Activated CD4-positive, alpha-beta T cell treated with anti-CD3 and anti-CD28 coated beads, Interleukin-2, amount 10 ng/mL, durations not matched to agents 24 days and 14 days (primary cell): ENCODE measurements at places on chromosomes 11 and 22. TPM values are rescaled to one million over a fixed set of nuclear protein-coding genes. Genes with fewer than 3 reads are reported as not detected.

The MMP7 gene
- total RNA-seq = not detected in 2 replicates

The TEX54 gene
- total RNA-seq = 0.79 and 2.0 TPM in 2 replicates

The SMIM35 gene
- 0.14 and 0.28 TPM in 2 replicates for total RNA-seq

- peaks cover 7% of the 10 kb centered on the region for H3K27me3 ChIP-seq
- no peak overlapping the region for H3K27ac ChIP-seq
- H3K4me1 ChIP-seq = peaks cover 3% of the 10 kb centered on the region
- no peak overlapping the region for H3K4me3 ChIP-seq
Observed at GRCh38 chr11:18727479-18728236, 1.7 kb upstream of the IGSF22 start.

GRCh38 chr11:77301510-77301909, at the start of gene GDPD4:
TSS of gene GDPD4 (minus strand) at chr11:77301686. CDS start at chr11:77285137, 16,549 bp downstream.
- H3K4me3 ChIP-seq = no peak within 1 kb of the TSS
- H3K4me1 ChIP-seq = no peaks in the 10 kb centered on the region
- no peaks in the 10 kb centered on the region for H3K36me3 ChIP-seq

DNA sequence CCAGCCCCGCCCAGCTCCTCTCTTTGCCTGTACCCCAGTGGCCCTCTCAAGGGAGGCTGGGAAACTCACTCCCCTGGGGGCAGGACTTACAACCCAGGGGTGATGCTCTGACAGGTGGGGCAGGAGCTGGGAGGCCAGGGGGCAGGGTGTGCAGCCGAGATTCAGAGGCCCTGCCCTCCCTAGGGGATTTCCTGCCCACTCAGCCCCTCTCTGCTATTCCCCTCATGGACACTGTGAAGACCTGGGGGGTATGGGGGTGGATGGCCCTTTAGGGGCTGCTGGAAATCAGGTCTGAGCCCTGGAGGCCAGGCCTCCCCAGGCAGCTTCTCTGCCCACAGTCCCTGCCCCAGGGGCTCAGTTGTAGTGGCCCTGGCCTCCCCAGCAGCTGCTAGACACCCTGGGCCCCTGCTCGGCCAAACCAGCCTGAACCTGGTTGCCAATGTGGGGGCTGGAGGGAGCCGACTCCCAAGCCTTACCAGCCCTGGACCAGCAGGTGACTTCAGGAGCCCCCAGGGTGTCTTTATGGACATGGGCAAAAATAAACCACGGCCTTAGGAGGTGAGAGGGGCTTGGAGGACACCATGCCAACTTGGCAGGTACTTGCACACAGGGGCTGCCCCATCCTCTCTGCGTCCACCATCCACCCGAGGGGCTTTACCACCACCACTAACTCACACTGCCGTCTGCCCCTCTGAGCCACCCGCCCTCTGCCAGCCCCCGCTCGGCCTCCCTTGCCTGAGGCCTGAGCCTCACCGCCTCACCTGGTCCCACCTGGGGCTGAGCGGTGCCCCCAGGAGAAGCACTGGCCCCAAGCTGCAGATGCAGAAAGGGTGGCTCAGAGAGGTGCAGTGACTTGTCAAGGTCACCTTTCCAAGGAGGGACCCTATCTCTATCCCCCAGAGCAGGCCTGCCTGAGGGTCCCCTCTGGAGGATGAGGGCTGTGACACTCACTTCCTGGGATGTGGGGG, 2.8 kb upstream of the PHLDA2 start:
- H3K27ac ChIP-seq = no peak overlapping the region
- no peak for DNase-seq
- H3K4me1 ChIP-seq = peaks cover 29% of the 10 kb centered on the region
- H3K27me3 ChIP-seq = peaks cover 14% of the 10 kb centered on the region

GRCh38 chr22:37976547-37976946, 7.8 kb downstream of the SOX10 start:
- H3K4me3 ChIP-seq = no peak overlapping the region
- no peak for DNase-seq
- no peaks in the 10 kb centered on the region for H3K27me3 ChIP-seq
- H3K36me3 ChIP-seq = no peaks in the 10 kb centered on the region

- DNase-seq = no peak
- no peaks in the 10 kb centered on the region for H3K36me3 ChIP-seq
- H3K4me3 ChIP-seq = no peak overlapping the region
- H3K27ac ChIP-seq = no peak overlapping the region
- no peaks in the 10 kb centered on the region for H3K27me3 ChIP-seq
Observed at GRCh38 chr11:84788220-84788619, 838.9 kb downstream of the DLG2 start.
